ENCODE measurements at places on chromosomes 12 and 14.

- DNase-seq: no peak
Observed at GRCh38 chr14:101791919-101792572, 30.5 kb downstream of the PPP2R5C start.

DNA sequence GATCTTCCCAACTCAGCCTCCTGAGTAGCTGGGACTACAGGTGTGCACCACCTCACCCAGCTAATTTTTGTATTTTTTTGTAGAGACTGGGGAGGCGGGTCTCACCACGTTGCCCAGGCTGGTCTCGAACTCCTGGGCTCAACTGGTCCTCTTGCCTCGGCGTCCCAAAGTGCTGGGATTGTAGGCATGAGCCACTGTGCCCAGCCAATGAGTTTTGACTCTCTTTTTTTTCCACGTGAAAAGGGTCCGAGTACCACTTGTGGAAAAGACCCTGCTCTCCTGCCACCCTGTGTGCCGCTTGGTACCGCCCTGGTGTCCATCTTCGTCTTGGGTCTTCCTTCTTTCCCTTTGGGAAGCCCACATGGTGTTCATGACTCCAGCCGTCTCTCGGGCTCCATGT lies 17.6 kb downstream of the TEDC1 start:
- peak; percentile 0 for DNase-seq

- no peak for DNase-seq
Observed at GRCh38 chr12:131345521-131346436, 365.1 kb upstream of the SFSWAP start.

DNA sequence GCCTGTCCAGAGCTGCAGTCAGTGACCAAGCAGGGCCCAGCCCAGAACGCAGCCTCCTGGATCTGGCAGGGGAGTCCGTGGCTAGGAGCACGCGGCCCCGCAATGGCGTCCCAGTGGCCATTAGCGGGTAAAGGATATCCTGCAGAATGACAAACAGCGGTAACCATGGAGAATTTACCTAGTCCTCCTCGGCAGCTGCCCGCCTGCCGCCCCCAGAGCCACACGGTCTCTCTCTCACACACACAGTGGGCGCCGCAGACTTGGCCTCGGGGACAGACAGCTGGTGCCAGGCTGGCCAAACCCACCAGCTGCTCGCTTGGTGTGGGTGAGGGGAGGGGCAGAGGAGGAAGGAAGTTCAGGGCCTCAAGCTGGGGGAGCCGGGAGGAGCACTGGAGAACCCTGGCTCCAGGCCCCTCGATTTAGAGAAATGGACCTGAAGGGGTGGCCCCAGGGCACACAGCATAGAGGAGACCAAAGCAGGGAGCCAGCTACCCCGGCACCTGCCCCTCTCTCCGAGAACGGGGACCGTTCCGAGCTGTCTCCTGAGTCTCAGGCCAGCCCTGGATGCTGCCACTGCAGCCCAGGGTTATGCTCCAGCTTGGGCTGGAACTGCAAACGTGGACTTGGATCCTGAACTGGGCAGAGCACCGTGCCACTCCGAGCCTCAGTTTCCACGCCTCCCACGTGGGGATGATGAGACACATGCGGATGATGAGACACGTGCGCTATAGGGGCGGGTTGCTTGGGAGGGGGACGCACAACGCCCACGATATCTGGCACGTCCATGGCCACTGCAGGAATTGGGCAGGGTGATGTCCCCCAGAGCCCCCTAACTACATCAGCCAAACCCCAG lies 3.4 kb downstream of the CDK2AP1 start:
- no peak for DNase-seq

DNA sequence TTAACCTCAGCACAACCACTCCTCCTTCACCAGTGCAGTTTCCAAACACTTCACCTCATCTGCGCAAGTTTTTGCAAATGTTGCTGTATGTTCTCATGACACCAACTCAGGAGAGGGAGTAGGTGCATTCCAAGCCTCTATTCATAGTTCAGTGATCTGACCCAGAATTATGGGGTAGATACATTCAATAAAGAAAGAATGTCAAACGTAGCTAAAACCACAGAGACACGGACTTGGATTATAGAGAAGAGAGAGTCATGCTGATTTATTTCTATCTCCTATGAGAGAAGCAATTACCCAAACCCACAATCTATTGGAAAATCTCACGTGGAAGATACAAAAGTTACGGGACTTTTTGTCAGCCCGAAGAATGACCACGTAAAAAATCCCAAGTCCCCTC lies 1006.0 kb upstream of the TMEM132C start:
- DNase-seq: no peak

DNA sequence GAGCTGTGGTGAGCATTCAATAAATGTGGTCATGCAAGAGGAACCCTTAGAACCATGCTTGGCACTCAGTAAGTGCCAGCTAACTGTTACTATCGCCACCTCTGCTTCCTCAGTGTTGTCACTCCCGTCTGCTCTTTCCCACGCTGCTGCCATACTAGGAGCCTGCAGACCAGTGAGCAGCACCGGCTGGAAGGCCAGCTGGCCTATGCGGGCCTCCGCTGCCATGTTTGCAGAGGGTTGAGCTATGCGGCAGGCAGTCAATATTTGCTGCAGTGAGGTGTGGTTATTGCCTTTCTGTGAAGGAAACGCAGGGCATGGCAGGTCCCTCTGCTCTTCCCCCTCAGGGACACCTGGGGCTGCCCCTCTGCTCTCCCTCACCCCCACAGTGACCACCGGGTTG lies 13.0 kb downstream of the KMT5A start:
- DNase-seq: no peak

DNA sequence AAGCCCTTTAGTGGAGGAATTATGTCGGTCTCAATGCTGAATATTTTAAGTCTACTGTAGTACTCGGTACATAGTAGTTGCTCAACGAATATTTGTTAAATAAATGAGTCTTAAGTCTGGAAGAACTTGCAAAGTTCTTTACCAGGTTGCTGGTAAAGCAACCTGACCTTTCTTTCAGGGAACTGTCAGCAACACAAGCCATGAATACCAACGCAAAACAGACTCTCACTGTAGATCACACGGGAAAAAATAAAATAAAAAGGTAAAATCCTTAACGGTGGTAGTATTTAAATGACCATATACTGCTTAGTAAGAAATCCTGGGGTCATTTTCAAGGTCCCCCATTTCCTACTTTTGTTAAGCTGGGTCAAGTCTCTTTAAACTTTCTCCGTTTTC lies 447 bp upstream of the NUBPL start:
- no peak for DNase-seq

Data from activated naive CD4-positive, alpha-beta T cell treated with Interleukin-2 at 50 U/mL for 16 hours (primary cell).